Placental epithelial cell (primary cell): ENCODE measurements at places on chromosomes 13 and 19. TPM values are rescaled to one million over a fixed set of nuclear protein-coding genes. Genes with fewer than 3 reads are reported as not detected.

The RFXAP gene
- 0.54 and 0.79 TPM in 2 replicates for total RNA-seq

The ITGBL1 gene
- total RNA-seq: 22.8 and 63.8 TPM in 2 replicates

The EFNA2 gene
- total RNA-seq: 0.39 TPM in 1 of 2 replicates, not detected in the other

The PROZ gene
- not detected in 2 replicates for total RNA-seq
